Psoas muscle (tissue), 8 donors: ENCODE measurements at places on chromosomes 3 and 15. TPM values are rescaled to one million over a fixed set of nuclear protein-coding genes. Genes with fewer than 3 reads are reported as not detected.
A peak's percentile ranks its signal among the peaks of the same experiment; 100 is the strongest.

DNA sequence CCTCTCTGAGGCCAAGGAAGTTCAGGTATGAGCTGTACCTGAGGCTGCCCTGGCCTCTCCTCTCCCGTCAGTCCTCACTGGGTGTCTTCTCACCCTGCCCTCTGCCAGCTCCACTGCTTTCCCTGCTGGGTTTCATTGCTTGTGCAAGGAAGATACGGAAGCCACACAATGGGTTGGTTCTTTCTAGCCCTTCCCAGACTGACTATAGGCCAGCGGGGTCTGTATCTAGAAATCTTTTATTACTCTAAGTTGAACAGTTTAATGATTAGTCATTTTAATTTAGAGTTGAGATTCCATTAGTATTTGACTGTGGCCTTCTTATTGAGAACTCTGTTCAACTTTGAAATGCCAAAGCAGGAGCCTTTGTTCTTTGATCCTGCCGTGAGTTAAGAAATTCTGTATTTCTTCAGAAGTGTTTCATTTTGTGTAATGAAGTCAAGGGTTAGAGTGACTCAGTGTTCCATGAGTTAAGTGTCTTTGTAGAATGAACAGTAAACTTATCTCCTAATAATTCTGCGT is 16.2 kb downstream of the C3orf62 start:
- H3K36me3 ChIP-seq, result no peaks in the 10 kb centered on the region
- H3K27me3 ChIP-seq, result no peaks in the 10 kb centered on the region
- H3K4me3 ChIP-seq, result no peak overlapping the region

GRCh38 chr15:40081691-40082194 is 26.9 kb downstream of the BMF start:
- peak overlapping the region; percentile 68 for H3K27ac ChIP-seq
- H3K4me3 ChIP-seq, result peak overlapping the region; percentile 58
- peaks cover 28% of the 10 kb centered on the region for H3K4me1 ChIP-seq
- no peaks in the 10 kb centered on the region for H3K36me3 ChIP-seq
- H3K27me3 ChIP-seq, result no peaks in the 10 kb centered on the region

- peaks cover 26% of the 10 kb centered on the region for H3K4me1 ChIP-seq
- H3K4me3 ChIP-seq, result no peak overlapping the region
- DNase-seq, result no peak
Measured at GRCh38 chr3:10185804-10186762, 21.4 kb downstream of the IRAK2 start.

SEMA3F gene
- 11.7 TPM for total RNA-seq

GRCh38 chr3:170274641-170275040 is 52.4 kb downstream of the PRKCI start:
- H3K27me3 ChIP-seq, result no peaks in the 10 kb centered on the region
- H3K36me3 ChIP-seq, result peaks cover 4% of the 10 kb centered on the region
- no peak for DNase-seq

SLC24A5 gene
- not detected for total RNA-seq

BNC1 gene
- total RNA-seq, result 0.10 TPM

TEX9 gene
- 0.34 TPM for total RNA-seq

DNA sequence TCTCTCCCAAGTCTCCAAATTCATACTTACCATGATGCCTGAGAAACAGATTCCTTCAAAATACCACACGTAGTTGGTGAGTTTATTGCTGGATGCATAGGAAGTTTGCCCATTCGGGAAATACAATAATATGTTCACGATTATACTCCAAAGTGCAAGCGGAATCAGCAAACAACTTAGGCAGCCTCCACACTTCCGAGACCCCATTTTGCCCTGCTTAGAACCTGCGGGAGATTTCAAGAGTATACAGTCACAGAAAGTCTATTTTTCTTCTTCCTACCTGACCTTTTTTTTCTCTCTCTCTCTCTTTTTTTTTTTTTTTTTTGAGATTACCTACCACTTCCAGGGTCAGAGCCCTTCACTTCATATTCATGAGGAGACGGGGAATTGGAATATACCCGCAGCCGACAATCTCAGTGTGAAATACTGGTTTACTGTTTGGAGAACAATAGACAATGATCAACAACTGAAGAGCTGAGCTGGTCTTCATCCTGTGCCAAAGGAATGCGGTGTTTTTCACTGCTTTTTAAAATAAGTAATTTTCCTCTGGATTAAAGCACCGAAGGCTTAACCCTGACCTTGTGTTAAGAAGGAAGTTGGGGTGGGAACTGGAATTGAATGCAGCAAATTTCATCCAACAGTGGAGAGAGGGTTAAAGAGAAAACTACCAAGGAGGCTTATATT is at the start of gene TM4SF18:
TSS of gene TM4SF18 (minus strand) at position 461 of the 684 bp plus-strand sequence. CDS start at position 207, 254 bp downstream.
- peak within 1 kb of the TSS; percentile 51 for H3K27ac ChIP-seq
- H3K27me3 ChIP-seq, result no peaks in the 10 kb centered on the region
- no peaks in the 10 kb centered on the region for H3K4me1 ChIP-seq
- peak within 1 kb of the TSS; percentile 50 for H3K4me3 ChIP-seq
- H3K36me3 ChIP-seq, result no peaks in the 10 kb centered on the region
- DNase-seq, result no peak

INSYN1 gene
- 4.8 TPM for total RNA-seq

GRCh38 chr3:113255854-113256615 is 44.7 kb downstream of the BOC start:
- H3K36me3 ChIP-seq, result no peaks in the 10 kb centered on the region
- H3K4me3 ChIP-seq, result no peak overlapping the region
- no peak overlapping the region for H3K27ac ChIP-seq
- no peak for DNase-seq
- H3K4me1 ChIP-seq, result peaks cover 5% of the 10 kb centered on the region

FOXL2 gene
- not detected for total RNA-seq

CPN2 gene
- total RNA-seq, result not detected

COMMD4 gene
- 20.1 TPM for total RNA-seq

GRCh38 chr3:14950274-14950673 is 2.9 kb downstream of the NR2C2 start:
- H3K27me3 ChIP-seq, result no peaks in the 10 kb centered on the region
- H3K4me3 ChIP-seq, result no peak overlapping the region
- H3K4me1 ChIP-seq, result peaks cover 34% of the 10 kb centered on the region
- no peaks in the 10 kb centered on the region for H3K36me3 ChIP-seq

DNA sequence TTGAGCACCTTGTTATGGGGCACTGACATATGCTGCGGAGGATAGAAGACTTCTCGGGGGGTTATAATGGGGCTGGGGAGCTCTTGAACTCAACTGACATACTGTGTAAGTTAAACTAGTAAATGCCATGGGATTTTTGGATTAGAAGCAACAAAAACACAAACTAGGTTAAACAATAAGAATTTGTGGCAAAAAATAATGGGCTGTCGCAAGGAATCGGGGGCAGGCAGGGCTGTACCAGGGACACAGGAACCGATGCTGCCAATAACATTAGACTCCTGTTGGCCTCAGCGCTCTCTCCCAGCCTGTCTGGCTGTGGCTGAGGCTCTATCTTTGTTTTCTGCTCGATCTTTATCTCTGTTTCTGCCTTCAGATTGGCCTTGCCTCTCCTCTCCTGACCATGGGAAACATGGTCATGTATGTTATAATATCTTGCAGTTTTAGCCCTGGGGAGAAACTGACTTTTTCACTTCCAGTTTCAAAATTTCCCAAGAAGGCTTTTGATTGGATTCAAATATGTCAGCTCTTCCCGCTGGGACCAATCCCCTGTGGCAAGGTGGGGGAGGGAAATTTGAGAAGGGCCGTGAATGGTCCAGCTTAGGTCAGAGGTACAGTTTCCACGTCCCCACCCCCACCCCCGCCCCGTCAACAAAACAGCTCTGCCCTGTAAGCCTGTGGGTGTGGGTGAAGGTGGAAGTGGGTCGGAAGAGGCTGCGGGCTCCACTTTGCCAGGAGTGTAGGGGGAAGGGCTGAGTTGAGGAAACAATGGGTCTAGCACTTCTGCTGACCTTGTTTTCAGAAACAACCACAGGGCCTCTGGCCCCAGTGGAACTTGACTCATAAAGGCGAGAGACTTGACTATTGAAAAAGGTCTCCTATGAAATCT is 161.1 kb upstream of the TBL1XR1 start:
- H3K27me3 ChIP-seq, result no peaks in the 10 kb centered on the region
- peak overlapping the region; percentile 95 for H3K27ac ChIP-seq
- DNase-seq, result peak; percentile 85
- peak overlapping the region; percentile 60 for H3K4me3 ChIP-seq
- peaks cover 52% of the 10 kb centered on the region for H3K4me1 ChIP-seq

HTR3D gene
- not detected for total RNA-seq

IFRD2 gene
- 108 TPM for total RNA-seq

XCR1 gene
- 0.10 TPM for total RNA-seq

- H3K36me3 ChIP-seq, result no peaks in the 10 kb centered on the region
- no peaks in the 10 kb centered on the region for H3K4me1 ChIP-seq
- no peak for DNase-seq
- H3K27ac ChIP-seq, result no peak overlapping the region
Measured at GRCh38 chr3:104005815-104006214, 1360.9 kb upstream of the ALCAM start.

DNA sequence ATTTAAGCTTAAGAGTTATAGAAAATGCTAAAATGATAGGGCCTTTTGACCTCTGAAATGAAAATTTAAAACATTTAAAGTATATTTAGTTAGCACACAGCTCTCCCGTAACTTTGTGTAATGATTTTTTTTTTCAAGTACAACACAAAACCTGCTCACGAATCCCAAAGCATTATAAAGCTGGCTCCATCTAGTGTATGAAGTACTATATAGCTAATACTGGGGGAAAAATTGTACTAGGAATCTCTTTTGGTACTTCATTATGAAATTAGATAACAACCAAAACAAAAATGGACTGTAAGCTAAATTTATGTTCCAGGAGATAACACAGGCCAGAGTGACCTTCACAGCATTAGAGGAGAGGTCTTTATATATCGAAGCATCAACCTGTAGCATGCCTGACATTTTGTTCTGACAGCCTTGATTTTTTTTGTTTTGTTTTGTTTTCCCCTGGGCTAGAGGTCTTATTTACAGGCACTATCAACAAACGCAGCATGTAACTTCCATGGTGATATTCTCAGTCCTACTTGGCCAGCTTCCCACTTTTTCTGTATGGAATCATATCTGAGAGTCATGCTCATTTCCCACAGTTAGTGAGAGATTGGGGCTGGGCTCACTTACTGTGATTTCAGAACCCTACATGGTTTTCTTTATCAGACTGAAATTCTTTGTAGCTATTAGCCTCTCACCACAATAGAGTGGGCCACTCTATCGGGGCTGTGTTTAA is 116.3 kb downstream of the MITF start:
- H3K27ac ChIP-seq, result peak overlapping the region; percentile 23
- H3K27me3 ChIP-seq, result no peaks in the 10 kb centered on the region

PARP15 gene
- total RNA-seq, result 0.18 TPM

- no peak for DNase-seq
- no peaks in the 10 kb centered on the region for H3K36me3 ChIP-seq
- H3K27me3 ChIP-seq, result no peaks in the 10 kb centered on the region
- H3K4me3 ChIP-seq, result no peak overlapping the region
- peaks cover 3% of the 10 kb centered on the region for H3K4me1 ChIP-seq
- no peak overlapping the region for H3K27ac ChIP-seq
Measured at GRCh38 chr3:78882251-78882650, 885.5 kb downstream of the ROBO1 start.

- no peaks in the 10 kb centered on the region for H3K36me3 ChIP-seq
- H3K27me3 ChIP-seq, result no peaks in the 10 kb centered on the region
- peaks cover 24% of the 10 kb centered on the region for H3K4me1 ChIP-seq
- no peak overlapping the region for H3K4me3 ChIP-seq
- DNase-seq, result no peak
Measured at GRCh38 chr15:63758341-63758740, 75.4 kb downstream of the HERC1 start.

DNA sequence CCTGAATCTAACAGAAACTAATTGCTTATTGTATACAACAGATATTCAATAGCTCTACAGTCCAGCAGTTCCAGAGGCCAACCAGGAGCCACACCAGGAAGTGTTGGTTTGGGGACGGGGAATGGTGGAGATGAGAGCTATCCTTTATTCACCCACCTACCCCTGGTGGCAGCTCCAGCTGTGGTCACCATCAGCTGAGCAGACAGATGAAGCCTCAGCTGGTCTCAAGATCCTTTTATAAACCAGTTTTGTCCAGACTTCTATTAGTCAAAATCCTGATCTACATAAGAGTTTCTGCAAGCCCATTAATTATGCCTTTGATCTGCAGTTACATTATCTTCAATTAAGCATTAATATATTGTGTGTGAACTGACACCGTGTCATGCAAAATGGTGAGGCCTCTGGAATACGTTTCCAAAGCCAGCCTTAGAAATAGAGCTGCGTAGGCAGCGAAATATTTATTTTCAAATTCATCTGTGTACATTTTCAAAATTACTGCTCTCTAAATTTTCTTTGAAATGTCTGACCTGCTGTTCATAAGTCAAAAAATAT is 488.8 kb downstream of the FOXP1 start:
- no peaks in the 10 kb centered on the region for H3K27me3 ChIP-seq
- H3K4me1 ChIP-seq, result no peaks in the 10 kb centered on the region
- DNase-seq, result no peak
- H3K4me3 ChIP-seq, result no peak overlapping the region
- H3K27ac ChIP-seq, result no peak overlapping the region
- no peaks in the 10 kb centered on the region for H3K36me3 ChIP-seq

SLCO2A1 gene
- 3.7 TPM for total RNA-seq

EFHB gene
- total RNA-seq, result 0.27 TPM

- no peak for DNase-seq
- H3K36me3 ChIP-seq, result no peaks in the 10 kb centered on the region
- no peaks in the 10 kb centered on the region for H3K4me1 ChIP-seq
- no peak overlapping the region for H3K27ac ChIP-seq
- H3K27me3 ChIP-seq, result no peaks in the 10 kb centered on the region
- H3K4me3 ChIP-seq, result no peak overlapping the region
Measured at GRCh38 chr3:141353652-141354495, 14.4 kb upstream of the ZBTB38 start.

DNA sequence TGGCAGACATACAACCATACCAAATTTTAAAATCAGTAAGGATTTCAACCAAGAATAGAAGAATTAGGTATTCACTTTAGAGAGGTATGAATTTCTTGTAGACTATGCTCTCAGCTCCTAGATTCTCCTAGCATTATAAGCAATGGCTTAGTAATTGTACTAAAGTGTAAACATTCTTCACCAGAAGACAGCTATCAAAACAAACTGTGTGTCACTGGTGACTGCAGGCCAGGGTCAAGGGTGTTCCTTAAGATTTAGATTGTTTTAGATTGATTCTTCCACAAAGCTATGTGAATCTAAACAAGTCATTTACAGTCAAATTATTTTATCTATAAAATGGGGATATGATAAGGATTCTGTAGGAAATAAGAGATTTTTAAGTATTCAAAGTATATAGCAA is 23.1 kb upstream of the GP5 start:
- no peaks in the 10 kb centered on the region for H3K4me1 ChIP-seq
- H3K27me3 ChIP-seq, result no peaks in the 10 kb centered on the region
- H3K27ac ChIP-seq, result no peak overlapping the region

DNA sequence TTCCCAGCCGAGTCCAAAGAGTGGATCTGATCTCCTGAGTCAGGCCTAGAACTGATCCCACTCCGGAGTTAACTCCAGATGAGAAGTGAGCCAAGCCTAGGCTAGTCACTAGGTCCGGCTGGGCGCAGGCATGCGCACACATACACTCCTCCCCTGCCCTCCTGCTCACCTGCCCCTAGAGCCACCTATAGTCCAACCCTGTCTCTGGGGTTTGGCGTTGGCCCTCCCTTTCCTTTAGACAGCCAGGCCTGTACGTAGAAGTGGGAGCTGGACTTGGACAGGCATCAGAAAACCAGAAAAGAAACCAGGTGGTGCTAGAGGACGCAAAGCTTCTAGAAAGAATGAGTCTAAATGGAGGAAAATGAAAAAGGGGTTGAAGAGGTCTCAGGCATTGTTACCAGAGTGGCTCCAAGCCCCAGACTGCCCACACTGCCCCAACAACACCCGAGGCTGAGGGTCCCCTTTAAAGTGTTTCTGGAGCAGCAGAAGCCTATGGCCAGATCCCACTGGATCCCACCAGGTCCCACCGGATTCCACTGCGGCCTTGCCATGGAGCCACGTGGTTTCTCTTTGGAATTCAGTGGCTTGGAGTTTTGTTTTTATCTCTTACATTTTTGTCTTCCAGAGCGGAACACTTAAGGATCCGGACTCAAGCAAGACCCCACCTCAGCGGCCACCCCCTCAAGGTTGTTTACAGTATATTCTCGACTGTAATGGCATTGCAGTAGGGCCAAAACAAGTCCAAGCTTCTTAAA is 24.2 kb upstream of the TIMP4 start:
- no peaks in the 10 kb centered on the region for H3K27me3 ChIP-seq
- H3K36me3 ChIP-seq, result no peaks in the 10 kb centered on the region
- DNase-seq, result no peak
